ENCODE measurements at places on chromosomes 11 and 22. TPM values are rescaled to one million over a fixed set of nuclear protein-coding genes. Genes with fewer than 3 reads are reported as not detected.

- DNase-seq = no peak
- H3K27ac ChIP-seq = no peak overlapping the region
- no peaks in the 10 kb centered on the region for H3K27me3 ChIP-seq
- no peak overlapping the region for H3K4me3 ChIP-seq
- H3K4me1 ChIP-seq = peaks cover 27% of the 10 kb centered on the region
- H3K36me3 ChIP-seq = peaks cover 4% of the 10 kb centered on the region
Measured at GRCh38 chr22:28023774-28024173, 104.7 kb upstream of the PITPNB start.

DNA sequence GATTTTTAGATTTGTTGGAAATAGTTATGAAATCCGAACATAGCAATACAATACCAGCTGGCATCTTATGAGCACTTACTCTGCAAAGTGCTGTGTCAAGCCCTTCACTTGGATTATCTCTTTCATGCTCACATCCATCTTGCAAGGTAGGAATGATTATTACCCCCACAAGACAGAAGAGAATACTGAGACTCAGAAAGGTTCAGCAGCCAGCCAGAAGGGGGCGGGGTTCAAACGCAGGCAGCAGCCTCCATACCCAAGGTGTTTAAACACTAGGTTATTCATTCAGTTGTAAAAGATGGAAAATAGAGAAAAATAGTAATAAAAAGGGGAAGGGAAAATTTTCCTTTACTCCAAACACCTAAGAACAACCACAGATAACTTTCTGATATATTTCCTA is 158.5 kb downstream of the CCDC34 start:
- H3K4me1 ChIP-seq = peaks cover 56% of the 10 kb centered on the region
- no peak overlapping the region for H3K27ac ChIP-seq
- DNase-seq = no peak
- H3K36me3 ChIP-seq = peaks cover 11% of the 10 kb centered on the region

DNA sequence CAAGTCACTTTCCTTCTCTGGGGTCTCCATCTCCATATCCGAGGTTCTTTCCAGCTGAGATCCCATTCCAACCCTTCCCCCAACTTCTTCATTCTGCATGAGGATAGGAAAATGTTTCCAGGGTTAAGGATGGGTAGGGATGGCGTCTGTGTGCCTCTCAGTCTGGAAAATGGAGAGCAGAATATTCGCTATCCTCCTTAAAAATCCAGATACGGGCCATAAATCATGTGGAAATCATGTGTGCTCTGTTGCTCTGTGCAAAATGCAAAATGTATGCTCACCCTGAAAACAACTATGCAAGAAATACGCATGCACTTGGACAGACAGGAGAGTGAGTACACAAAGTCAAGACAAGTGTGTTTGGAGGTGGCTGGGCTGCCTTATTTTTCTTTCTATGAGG is 3.2 kb downstream of the CREB3L1 start:
- H3K27ac ChIP-seq = peak overlapping the region; percentile 69
- no peak for DNase-seq
- no peaks in the 10 kb centered on the region for H3K36me3 ChIP-seq
- peaks cover 22% of the 10 kb centered on the region for H3K27me3 ChIP-seq

- no peak overlapping the region for H3K4me3 ChIP-seq
- no peak for DNase-seq
- no peaks in the 10 kb centered on the region for H3K36me3 ChIP-seq
- peak overlapping the region; percentile 2 for H3K27ac ChIP-seq
Measured at GRCh38 chr11:61028135-61028729, 56.8 kb downstream of the CD6 start.

- peaks cover 29% of the 10 kb centered on the region for H3K4me1 ChIP-seq
- no peaks in the 10 kb centered on the region for H3K36me3 ChIP-seq
- H3K27ac ChIP-seq = no peak overlapping the region
- no peak overlapping the region for H3K4me3 ChIP-seq
- H3K27me3 ChIP-seq = no peaks in the 10 kb centered on the region
Measured at GRCh38 chr22:39117585-39118191, 20.6 kb downstream of the APOBEC3H start.

DNA sequence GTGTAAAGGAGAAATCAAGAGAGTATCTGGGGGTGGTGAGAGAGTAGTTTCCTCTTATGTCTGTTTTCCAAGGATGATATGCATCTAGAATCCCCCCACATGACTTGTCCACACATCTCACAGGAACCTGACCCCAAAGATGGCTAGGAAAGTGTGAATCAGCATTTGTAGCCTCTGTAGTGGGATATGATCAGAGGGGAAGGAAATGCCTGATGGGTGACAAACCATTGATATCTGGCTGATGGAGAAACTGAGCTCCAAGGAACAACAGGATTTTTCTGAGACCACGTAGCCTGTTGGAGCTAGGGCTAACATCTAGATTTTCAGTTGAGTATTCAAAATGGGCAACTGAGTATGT is 369.4 kb downstream of the DDX10 start:
- no peaks in the 10 kb centered on the region for H3K27me3 ChIP-seq
- DNase-seq = no peak
- H3K36me3 ChIP-seq = no peaks in the 10 kb centered on the region
- no peak overlapping the region for H3K4me3 ChIP-seq
- no peak overlapping the region for H3K27ac ChIP-seq
- no peaks in the 10 kb centered on the region for H3K4me1 ChIP-seq

DNA sequence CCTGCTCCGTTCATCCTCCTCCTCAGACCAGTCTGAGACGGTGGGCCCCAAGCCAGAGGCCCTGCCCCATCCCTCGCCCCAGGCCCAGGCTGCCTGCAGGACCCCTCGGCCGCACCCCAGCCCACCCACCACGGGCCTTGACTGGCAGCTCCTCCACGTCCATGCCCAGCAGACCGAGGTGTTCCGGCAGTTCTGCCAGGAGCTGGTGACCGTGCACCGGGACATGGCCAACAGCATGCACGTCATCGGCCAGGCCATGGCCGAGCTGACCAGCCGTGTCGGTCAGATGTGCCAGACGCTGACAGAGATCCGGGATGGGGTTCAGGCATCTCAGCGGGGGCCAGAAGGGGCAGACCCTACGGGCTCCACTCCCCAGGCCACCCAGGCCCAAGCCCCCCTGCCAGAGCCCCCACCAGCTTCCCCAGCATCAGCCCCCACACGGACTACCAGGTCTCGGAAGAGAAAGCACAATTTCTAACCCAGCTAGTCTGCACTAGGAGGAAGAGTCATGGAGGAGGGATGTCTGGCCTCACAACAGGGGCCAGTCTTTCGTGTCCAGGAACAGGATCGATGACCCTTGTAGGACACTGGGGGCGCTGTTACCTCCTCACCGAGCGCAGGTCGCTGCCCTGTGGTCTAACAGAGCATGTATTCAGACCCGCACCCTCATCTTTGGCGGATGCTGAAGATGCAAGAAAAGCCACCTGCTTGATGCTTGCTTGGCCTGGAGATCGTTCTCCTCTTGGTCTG is 66.3 kb downstream of the PRDM11 start:
- H3K4me3 ChIP-seq = no peak overlapping the region
- DNase-seq = no peak

DNA sequence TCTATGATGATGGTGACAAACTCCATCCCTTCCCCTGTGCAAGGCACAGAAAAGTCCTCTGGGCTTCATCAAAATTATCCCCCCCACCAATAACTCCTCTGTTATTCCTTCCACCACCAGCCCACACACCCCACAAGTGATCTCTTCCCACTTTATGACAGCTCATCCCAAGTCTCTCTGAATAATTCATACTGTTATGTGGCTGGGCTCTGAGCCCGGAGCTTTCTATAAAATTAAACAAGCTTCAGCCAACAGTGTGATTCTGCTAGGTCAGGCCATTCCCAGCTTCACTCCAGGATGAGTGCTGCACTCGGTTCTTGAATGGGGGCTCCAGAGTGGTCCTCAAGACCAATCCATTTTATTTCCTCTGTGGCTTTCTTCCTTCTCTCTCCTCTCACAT is 83.0 kb downstream of the INSC start:
- no peak overlapping the region for H3K4me3 ChIP-seq
- H3K4me1 ChIP-seq = no peaks in the 10 kb centered on the region
- H3K36me3 ChIP-seq = no peaks in the 10 kb centered on the region
- no peak overlapping the region for H3K27ac ChIP-seq
- H3K27me3 ChIP-seq = peaks cover 32% of the 10 kb centered on the region
- no peak for DNase-seq

GRCh38 chr22:28019360-28019759 is 100.3 kb upstream of the PITPNB start:
- no peaks in the 10 kb centered on the region for H3K27me3 ChIP-seq
- no peaks in the 10 kb centered on the region for H3K36me3 ChIP-seq
- no peak overlapping the region for H3K4me3 ChIP-seq
- H3K27ac ChIP-seq = no peak overlapping the region
- DNase-seq = peak; percentile 37

GRCh38 chr22:39580006-39580441 is 9.5 kb downstream of the CACNA1I start:
- H3K27me3 ChIP-seq = peaks cover 26% of the 10 kb centered on the region
- H3K4me1 ChIP-seq = peaks cover 9% of the 10 kb centered on the region
- H3K27ac ChIP-seq = peak overlapping the region; percentile 69
- DNase-seq = no peak
- H3K4me3 ChIP-seq = no peak overlapping the region

DNA sequence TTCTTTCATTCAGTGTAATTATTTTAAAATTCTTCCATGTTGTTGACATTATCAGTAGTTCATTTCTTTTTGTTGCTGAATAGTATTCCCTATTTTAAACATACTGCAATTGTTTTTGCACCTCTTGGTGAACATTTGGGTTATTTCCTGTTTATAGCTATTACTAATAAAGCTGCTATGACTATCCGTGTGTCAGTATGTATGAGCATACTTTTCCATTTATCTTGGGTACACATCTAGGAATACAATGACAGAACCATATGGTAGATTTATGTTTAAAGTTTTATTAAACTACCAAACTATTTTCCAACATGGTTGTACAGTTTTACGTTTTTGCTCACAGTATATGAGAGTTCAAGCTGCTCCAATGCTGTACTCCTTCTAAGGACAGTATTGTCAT is 22.0 kb upstream of the FIBIN start:
- no peak overlapping the region for H3K4me3 ChIP-seq
- H3K36me3 ChIP-seq = no peaks in the 10 kb centered on the region
- no peaks in the 10 kb centered on the region for H3K27me3 ChIP-seq
- no peak for DNase-seq
- peaks cover 3% of the 10 kb centered on the region for H3K4me1 ChIP-seq
- H3K27ac ChIP-seq = no peak overlapping the region

GRCh38 chr11:46238078-46238966 is 39.1 kb upstream of the CREB3L1 start:
- no peaks in the 10 kb centered on the region for H3K36me3 ChIP-seq
- peak overlapping the region; percentile 60 for H3K4me3 ChIP-seq
- H3K27me3 ChIP-seq = peaks cover 36% of the 10 kb centered on the region
- peak; percentile 40 for DNase-seq

The RCOR2 gene
- 30.6 TPM for total RNA-seq

The RASGRP2 gene
- 2.0 TPM for total RNA-seq

The RPUSD4 gene
- 42.7 TPM for total RNA-seq

The SYCE3 gene
- not detected for total RNA-seq

The SLC5A1 gene
- total RNA-seq = not detected

All from mesothelial cell of epicardium (in vitro differentiated cells).